SW480 (cell line): ENCODE measurements at places on chromosomes 1 and 21.

- DNase-seq, result no peak
Measured at GRCh38 chr21:46226920-46227599, 1.5 kb downstream of the LSS start.

DNA sequence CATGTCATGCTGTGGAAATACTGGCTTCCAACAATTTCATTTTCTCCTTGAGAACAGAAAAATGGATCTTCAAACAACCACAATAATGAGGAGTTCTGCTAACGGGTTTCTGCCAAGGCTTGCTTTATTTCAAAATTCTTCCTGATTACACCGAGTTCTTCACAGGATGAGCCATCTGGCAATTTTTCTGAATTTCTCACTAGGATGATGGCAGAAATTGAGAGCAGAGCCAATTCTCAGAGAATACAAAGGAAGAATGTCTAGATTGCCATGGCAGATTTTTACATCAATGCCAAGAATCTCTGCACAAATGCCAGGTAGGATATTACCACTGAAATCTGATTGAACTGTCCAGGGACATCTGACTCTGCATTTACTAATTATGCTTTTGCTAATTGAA lies 619.0 kb upstream of the CHRM3 start:
- DNase-seq, result no peak

DNA sequence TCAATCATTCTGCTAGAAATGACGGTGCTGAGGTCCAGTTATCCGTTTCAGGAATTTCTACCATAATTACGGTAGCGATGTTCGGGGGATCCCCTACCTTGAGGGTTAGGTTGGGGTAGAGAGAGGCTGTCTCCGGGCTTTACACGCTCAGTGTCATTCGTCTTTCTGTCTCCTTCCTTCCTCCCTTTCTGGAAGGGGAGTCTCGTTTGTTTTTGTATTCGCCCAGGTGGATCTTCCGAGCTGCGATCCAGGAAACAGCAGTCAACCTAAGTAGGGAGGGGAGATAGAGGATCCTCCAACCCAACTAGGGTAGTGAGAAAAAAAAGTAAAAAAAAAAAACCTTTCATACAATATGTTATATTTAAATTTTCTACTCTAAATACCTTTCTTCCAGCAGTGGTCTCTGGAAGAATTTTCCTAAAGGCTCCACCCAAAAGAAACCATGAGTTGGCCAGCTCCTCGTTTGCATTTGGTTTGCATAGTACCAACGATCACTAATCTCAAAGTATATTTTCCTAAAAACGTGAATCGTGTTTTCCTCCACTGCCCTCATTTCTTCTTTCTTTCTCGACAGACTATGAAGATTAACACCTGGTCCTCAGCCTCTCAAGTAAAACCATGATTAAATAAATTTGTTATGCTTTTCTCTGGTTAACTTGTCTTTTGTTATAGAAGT lies 611 bp upstream of the PIK3C2B start:
- DNase-seq, result peak; percentile 25

- no peak for DNase-seq
Measured at GRCh38 chr1:151710187-151710840, 6.3 kb downstream of the CELF3 start.

DNA sequence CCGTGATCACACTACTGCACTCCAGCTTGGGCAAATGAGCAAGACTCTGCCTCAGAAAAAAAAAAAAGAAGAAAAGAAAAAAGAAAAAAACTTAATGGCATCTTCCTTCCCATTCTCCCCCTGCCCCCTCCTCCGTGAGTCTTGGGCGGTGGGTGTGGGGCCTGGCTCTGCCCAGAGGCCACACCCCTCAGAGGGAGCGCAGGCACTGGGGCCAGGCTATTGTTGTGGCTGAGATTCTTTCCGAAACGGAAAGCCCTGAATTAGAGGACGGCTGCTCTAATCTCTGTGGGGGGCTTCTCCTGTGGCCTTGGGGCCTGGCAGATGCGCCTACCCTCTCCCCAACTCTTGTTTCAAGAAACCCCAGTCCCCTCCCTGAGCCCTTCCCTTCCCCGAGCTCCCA lies 4.1 kb upstream of the FAM110D start:
- no peak for DNase-seq

- no peak for DNase-seq
Measured at GRCh38 chr1:193013707-193014106, 45.5 kb downstream of the UCHL5 start.

- no peak for DNase-seq
Measured at GRCh38 chr1:41365320-41365633, 4.0 kb downstream of the FOXO6 start.

- no peak for DNase-seq
Measured at GRCh38 chr1:25106976-25107642, 125.2 kb downstream of the SYF2 start.

DNA sequence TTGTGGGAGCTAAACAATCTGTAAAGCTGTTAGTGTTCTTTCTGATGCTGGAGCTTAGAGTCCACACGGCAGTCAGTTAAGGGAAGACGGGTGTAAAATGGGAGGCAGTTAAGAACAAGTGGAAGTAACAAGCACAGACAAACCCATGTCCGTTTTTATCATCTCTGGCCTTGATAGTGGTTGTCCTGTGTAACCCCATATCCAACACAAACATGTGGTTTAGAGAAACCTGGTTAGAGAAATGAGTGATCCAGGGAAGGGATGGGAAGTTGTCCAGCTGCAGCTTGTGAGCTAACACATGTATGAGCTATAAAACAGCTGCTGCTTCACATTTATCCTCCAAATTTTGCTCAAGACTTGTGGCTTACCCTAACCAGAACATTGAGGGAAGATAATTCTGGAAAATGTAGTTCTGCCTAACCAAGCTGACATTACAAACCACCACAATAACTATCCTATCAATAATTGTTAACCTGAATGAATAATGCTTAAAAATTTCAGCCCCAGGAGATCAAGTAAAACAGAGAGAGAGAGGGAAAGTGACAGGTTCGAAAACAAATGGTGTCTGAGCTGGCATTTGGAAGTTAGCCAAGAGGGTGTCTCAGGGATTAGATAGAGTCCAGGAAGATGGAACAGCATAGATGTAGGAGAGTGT lies 10.6 kb upstream of the C1orf162 start:
- DNase-seq, result no peak

DNA sequence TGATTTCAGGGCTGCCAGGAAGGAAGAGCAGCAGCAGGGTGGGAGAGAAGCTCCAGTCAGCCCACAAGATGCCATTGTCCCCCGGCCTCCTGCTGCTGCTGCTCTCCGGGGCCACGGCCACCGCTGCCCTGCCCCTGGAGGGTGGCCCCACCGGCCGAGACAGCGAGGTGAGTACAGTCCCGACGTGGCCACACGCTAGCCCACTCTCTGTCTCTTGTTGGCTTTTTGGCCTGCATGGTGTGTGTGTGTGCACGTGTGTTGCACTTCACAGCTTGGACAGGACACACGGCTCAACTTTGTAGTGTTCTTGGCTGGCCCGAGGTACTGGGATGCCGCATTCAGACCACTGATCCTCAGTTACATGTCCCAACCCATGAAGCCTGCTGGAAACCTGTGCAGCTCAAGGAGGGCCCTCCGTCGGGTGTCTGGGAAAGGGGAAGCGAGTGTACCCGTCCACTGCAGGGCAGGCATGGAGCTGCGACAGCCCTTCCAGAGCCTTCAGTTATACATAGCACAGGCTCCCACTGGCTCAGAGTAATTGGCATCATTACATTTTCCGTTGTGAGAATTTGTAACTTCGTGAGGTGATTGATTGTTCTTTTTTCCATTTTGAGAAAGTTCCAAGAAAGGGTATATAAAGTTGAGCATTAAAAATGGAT lies 454 bp downstream of the CORT start:
- no peak for DNase-seq

- DNase-seq, result no peak
Measured at GRCh38 chr1:180233191-180234011, 3.3 kb downstream of the LHX4 start.

DNA sequence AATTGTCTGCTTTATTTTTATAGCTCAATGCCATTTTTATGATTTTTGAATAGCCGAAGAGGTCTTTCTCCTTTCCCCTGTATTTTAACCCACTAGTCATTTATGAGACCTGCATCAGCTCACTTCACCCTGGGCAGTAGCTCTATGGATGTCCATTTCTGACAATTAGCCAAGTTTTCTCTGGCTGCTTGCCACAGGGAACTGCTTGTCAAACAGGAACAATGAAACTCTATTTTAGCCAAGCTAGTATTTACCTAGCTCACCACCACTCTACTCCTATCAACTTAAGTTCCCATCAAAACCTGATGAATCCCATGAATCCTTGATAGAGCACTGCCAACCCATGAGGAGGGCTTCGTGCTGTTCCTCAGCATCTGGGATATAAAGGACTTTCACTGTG lies 406.7 kb downstream of the RWDD3 start:
- no peak for DNase-seq

DNA sequence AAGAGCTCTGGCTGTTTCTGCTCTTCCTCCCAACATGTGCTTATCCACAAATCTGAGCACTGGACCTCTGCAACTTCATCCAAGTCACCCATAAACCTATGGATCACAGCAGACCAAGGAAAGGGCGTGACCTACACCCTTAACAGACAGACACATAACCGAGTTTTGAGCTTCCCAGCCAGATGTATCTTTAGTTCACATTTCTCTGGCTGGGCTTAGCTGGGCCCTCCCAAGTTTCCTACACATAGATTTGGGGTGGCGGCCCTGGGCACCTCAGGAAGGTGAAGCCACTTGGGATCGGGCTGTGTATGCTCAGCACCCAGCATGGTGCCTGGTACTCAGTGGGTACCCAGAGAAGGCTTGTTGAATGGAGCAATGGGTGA lies 26.4 kb downstream of the FAAH start:
- DNase-seq, result no peak
